ENCODE measurements at places on chromosomes 11 and 22. TPM values are rescaled to one million over a fixed set of nuclear protein-coding genes. Genes with fewer than 3 reads are reported as not detected.
A peak's percentile ranks its signal among the peaks of the same experiment; 100 is the strongest.

GRCh38 chr22:50125029-50125428 lies 35.2 kb downstream of the MOV10L1 start:
- H3K27ac ChIP-seq, result no peak overlapping the region
- no peaks in the 10 kb centered on the region for H3K4me1 ChIP-seq
- H3K27me3 ChIP-seq, result no peaks in the 10 kb centered on the region
- no peak for DNase-seq

GRCh38 chr22:22355096-22355834 lies 110.7 kb downstream of the VPREB1 start:
- H3K36me3 ChIP-seq, result no peaks in the 10 kb centered on the region
- no peak for DNase-seq
- H3K27me3 ChIP-seq, result no peaks in the 10 kb centered on the region
- no peak overlapping the region for H3K27ac ChIP-seq
- no peak overlapping the region for H3K4me3 ChIP-seq
- peaks cover 4% of the 10 kb centered on the region for H3K4me1 ChIP-seq

DNA sequence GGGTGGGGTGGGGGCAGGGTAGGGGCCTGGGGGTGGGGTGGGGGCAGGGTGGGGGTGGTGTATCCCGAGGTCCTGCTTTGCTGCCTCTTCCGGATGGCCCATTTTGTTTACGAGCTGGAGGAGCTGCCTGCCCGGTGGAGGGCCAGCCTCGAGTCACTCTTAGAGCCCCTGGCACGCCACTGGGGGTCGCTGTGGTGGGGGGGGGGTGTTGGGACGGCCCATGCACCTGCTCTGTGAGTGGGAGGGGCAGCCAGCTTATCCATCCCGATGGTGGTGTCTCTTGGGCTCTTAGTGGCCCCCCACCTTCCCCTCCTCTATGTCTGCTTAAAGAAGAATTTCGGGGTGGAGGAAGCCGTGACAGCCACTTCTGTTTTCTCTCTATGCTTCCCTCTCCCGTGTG lies 24.6 kb downstream of the MRGPRD start:
- H3K4me3 ChIP-seq, result peak overlapping the region; percentile 60
- DNase-seq, result peak; percentile 30
- peaks cover 18% of the 10 kb centered on the region for H3K4me1 ChIP-seq

DNA sequence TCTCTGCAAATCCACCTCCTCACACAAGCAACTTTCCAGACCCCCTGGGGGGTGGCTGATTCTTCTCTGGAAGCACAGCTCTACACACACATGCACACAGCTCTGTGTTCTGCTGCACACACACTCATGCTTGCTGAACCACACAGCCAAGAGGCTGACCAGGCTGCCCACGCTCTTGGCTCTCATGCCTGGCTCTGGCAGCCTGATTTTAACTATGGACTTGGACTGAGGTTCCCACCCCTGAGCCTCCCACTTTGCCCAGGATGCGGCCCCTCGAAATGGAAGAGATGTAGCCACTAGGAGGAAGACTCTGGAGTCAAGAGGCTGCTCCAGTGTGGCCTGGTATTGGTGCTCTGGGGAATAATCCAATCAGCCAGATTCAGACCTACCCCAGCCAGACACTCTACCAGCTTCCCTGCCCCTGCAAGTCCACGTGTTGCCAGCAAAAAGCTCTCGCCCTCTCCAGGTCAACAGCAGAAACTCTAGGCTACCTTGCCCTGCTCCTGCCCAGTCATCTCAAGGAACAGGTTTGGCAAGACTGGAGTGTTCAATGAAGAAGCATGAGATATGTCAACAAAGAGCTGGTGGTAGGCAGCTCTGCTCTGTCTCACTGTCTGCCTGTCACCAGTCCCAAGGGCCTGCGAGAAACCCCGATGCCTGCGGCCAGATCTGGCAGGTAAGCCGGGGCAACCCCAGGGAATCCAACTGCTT lies 8.8 kb upstream of the CASTOR1 start:
- no peak overlapping the region for H3K4me3 ChIP-seq
- no peak overlapping the region for H3K27ac ChIP-seq

DNA sequence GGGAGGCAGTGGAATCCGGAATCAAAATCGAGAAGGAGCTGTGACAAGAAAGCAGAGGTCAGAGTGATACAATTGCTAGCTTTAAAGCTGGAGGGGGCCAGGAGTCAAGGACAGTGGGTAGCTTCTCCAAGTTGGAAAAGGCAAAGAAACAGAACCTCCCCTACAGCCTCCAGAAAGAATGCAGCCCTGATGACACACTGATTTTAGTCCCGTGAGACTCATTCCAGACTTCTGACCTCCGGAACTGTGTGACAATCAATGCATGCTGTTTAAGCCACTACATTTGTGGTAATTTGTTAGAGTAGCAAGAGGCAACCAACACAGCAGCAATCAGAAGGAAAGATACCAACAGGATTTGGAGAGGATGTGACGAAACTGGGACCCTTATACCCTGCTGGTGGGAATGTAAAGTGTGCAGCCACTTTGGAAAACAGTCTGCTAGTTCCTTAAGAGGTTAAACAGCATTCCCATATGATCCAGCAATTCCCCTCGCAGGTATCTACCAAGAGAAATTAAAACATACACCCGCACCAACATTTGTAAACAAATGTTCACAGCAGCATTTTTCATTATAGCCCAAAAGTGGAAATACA lies 66.7 kb downstream of the DSCAML1 start:
- DNase-seq, result no peak
- H3K27ac ChIP-seq, result no peak overlapping the region
- peaks cover 24% of the 10 kb centered on the region for H3K4me1 ChIP-seq

DNA sequence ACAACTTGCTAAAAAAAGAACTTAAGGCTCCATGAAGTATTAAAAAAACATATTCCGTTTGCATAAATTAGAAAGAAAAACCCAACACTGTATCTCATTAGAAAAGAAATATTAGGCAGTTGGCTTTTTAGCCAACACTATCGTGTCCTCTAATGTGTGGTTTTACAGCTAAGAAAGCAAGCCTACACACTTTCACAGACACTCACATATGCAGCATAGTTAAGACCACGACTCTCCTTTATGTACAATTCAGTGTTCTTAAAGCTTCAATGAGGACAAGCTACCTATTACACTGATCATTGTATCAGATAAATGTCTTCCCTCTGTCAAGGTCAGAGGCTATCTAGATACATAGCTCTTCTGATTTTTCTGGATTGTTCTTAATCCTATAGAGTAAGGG lies 80.1 kb downstream of the PICALM start:
- no peak overlapping the region for H3K4me3 ChIP-seq
- DNase-seq, result no peak
- H3K27ac ChIP-seq, result no peak overlapping the region
- H3K27me3 ChIP-seq, result no peaks in the 10 kb centered on the region

DNA sequence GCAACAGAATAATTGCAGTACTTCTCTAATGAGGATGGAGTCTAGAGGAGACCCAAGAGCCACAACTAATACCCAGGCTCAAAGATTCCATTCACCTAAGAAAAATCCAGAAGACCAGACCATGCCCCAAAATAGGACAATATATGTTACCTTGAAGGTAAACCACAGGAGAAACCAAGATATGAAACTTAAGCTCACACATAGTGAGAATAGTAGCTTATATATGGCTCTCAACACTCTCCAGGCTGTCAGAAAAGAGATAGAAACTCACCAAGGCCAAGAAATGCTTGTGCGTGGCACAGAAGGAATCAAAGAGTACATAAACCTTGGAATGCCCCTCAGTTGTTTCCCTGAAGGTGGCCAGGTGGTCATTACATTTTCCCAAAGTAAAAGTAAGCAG lies 9.1 kb downstream of the FAM111A start:
- no peaks in the 10 kb centered on the region for H3K27me3 ChIP-seq
- H3K4me3 ChIP-seq, result no peak overlapping the region
- DNase-seq, result no peak

DNA sequence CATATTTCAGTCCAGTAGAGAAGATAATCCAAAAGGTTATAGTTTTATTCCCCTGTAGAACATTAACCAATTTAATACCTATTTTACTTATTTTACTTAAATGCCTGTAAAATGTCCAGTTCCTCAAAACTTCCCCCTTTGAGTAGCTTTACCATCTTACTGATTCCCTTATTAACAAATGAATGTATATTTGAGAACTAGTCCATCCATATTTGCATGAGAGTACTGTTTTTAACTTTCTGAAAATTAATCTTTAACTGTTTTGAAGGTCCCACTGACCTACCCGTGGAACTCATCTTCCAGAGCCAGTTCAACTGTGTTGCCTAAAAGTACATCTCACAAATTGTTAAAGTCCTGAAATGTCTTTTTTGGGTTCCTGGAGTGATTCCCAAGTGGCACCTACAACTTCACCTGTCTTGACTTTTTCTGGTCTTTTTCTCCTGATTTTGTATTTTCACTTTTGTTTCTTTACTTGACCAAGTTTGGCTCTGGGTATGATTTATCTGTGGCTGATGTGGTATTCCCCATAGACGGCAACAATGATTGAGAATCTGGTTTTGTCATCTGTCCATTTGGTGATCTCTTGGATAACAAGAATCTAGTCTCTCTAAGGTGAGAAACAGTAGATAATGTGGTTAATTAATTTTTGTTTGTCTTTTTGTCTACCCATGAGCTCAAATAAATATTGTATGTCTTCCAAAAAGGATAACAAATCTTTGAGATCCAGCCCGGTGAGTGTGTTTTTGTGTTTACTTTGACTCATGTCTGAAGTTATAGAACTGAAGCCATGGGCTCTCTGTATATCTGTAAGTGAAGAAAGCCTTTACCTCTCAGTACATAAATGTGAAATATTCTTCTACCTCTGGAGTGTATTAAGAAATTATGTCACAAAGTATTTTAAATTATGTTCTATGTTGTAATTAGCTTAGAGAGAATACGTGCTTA lies 174.2 kb downstream of the ETS1 start:
- H3K27me3 ChIP-seq, result no peaks in the 10 kb centered on the region
- H3K4me3 ChIP-seq, result no peak overlapping the region
- H3K4me1 ChIP-seq, result no peaks in the 10 kb centered on the region

DNA sequence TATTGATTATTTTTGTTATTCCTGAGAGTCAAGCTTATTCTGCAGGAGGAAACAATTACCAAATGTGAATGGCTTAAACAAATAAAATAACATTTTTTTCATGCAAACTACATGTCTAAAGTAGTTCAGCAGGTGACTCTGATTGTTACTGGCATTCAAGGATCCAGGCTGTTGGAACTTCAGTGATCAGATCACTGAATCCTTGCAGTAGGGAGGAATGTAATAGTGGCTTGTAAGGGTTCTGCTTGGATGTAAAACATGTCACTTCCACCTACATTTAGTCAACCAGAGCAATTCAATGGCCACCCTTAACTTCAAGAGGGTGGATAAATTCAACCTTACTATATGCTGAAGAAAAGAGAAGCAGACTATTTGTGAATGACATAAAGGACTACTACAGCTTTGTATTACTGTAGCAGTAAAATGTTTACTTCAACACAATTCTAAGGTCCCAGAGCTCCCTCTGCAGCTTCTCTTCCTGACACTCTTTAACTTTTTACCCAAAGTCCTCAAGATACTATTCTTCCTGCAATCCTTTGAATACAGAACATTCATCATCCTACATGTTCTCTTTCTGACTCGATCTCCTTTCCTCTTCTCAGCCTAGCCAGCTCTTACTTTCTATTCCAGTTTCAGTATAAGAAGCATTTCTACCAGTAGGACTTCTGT lies 284.0 kb downstream of the LRRC4C start:
- H3K36me3 ChIP-seq, result no peaks in the 10 kb centered on the region
- no peak for DNase-seq
- no peak overlapping the region for H3K27ac ChIP-seq
- H3K4me3 ChIP-seq, result no peak overlapping the region

GRCh38 chr22:30697975-30698374 lies 3.3 kb downstream of the OSBP2 start:
- peaks cover 36% of the 10 kb centered on the region for H3K27me3 ChIP-seq
- H3K4me3 ChIP-seq, result no peak overlapping the region
- DNase-seq, result no peak
- H3K36me3 ChIP-seq, result no peaks in the 10 kb centered on the region

DNA sequence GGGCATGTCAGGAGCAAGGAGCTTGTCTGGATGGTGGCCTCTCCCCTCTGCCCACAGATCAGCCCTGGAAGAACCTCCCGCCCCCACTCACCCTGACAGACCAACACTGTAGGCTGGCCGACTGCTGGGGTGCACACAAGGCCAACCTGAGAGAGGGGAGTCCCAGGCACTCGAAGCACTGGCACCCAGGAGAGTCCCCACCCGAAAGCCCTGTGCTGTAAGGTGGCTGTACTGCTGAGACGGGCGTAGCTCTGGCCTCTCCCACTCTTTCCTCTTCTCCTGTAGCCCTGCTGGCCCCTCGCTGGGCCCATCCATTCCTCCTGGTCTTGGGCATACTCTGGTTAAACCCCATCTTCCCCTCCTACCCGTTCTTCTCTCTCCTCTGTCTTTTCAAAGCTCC lies 39.7 kb downstream of the MYO7A start:
- H3K27ac ChIP-seq, result no peak overlapping the region
- no peaks in the 10 kb centered on the region for H3K4me1 ChIP-seq
- no peaks in the 10 kb centered on the region for H3K36me3 ChIP-seq
- H3K4me3 ChIP-seq, result no peak overlapping the region
- no peaks in the 10 kb centered on the region for H3K27me3 ChIP-seq

Gene TCN1
- polyA plus RNA-seq, result not detected

DNA sequence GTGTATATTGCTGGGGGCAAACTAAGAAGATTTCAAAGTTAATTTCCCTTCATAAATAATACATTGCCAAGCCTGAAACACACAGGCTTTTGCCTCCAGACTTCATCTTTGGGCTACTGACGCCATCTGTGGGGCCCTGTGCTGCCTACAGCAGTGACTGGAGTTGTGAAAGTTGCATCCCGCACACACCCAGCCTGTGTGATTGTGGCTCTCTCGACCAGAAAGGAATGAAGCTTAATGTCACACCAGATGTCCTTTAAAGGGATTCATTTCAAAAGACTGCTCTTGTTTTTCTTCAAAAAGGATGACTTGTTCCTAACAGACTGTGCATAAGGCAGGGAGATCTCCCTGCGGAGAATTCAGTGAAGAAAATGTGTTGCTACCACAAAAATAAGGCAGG lies 210.5 kb downstream of the FAM181B start:
- no peaks in the 10 kb centered on the region for H3K36me3 ChIP-seq
- peaks cover 23% of the 10 kb centered on the region for H3K4me1 ChIP-seq
- H3K27me3 ChIP-seq, result no peaks in the 10 kb centered on the region
- H3K4me3 ChIP-seq, result no peak overlapping the region

- H3K4me3 ChIP-seq, result no peak overlapping the region
- H3K27me3 ChIP-seq, result no peaks in the 10 kb centered on the region
- DNase-seq, result no peak
- H3K36me3 ChIP-seq, result no peaks in the 10 kb centered on the region
These were observed 764.7 kb downstream of the BRD1 start for GRCh38 chr22:49062802-49063544.

Gene NUP50
- 23.4 TPM for polyA plus RNA-seq
